ENCODE measurements at places on chromosomes 7 and 10.

GRCh38 chr10:103613616-103614015, 120.1 kb downstream of the NEURL1 start:
- DNase-seq: no peak

DNA sequence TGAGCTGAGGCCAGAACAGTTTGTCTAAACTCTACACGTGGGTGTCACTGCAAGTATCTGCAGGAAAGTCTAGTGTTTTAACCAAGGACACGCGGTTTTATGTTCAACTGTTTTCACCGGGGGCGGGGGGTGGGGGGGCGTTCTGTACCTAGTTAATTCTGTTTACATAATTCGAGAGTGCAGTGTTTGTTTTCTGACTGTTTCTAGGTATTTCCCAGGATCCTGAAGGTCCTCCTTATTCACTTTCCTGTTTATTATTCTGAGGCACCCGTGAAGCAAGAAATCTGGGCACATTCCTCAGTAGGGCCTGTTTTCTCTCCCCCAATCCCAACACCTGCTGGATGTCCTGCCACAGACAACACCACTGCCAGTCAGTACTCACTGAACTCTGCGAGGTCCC, 7.6 kb downstream of the LOXL4 start:
- no peak for DNase-seq

DNA sequence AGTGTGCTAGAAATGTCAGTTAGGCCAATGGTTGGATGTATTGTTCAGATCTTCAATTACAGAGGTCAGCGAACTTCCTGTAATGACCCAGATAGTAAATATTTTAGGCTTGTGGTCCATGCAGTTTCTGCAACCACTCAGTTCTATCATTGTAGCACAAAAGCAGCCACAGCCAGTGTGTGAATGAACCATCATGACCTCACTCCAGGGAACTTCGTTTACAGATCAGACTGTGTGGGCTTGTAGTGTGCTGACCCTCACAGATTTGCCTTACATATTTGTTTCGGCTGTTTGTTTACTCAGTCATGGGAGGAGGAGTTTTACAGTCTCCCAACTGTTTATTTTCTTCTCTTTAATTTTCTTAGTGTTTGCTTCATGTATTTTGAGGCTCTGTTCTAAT, 55.4 kb downstream of the LANCL2 start:
- peak; percentile 81 for DNase-seq

GRCh38 chr7:104848138-104848990, 165.6 kb upstream of the KMT2E start:
- DNase-seq: peak; percentile 75

DNA sequence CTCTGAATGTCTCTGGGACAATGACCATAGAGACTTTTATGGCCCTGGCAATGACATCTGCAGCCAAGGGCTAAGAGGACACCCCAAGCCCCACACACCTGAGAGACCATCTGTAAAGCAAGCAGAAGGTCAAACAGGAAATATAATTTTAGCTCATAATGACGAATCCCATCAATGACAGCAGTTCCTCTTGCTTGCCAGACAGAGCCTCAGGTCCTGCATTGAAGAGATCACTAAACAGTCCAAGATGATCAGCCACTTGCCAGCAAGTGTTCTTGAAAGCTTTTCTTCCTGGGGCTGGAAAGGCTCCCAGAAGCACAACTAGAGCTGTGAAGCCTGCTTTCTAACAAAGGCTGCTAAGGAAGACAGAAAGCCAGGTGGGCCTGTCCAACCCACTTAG, 993.7 kb upstream of the AUTS2 start:
- no peak for DNase-seq

GRCh38 chr10:61456095-61456789, 3.1 kb upstream of the TMEM26 start:
- DNase-seq: peak; percentile 44

GRCh38 chr7:130988443-130988842, 254.4 kb upstream of the KLF14 start:
- peak; percentile 52 for DNase-seq

GRCh38 chr7:30575910-30576309, 18.8 kb upstream of the GARS1 start:
- DNase-seq: no peak

DNA sequence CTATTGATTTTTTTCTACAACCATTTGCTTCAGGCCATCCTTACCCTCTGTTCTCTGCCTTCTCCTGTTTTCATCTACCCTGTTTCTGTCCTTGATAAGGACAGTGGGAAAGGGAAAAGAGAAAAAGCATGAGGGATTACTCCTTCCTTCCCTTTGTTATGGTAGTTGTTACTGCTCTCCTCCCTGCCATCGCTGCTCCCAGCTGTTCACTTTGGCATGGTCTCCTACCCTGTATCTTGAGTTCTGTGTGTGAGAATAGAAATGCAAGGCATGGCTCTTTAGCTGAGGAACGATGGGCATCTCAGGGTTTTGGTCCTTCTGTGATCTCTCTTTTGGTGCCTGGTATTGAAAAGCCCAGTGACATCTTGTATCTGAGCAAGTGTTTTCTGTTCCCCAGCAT, 6.4 kb downstream of the CCSER2 start:
- DNase-seq: no peak

DNA sequence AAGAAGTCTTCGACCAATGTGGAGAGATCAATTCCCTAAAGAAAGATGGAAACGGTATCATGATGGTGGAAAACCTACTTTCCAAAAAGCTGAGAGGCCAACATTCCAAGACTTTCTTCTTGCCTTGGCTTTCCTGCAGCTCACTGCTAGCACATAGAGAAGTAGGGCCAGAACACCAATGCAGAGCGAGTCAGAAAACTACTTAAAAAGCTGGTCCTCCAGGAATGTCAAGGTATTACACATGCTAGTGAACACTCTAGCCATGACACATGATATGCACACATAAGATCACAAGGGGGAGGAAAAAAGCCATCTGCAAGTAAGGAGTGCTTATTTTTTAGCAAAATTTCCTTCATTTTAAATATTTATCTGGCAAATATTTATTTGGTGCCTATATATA, 22.7 kb downstream of the GPAM start:
- DNase-seq: no peak

DNA sequence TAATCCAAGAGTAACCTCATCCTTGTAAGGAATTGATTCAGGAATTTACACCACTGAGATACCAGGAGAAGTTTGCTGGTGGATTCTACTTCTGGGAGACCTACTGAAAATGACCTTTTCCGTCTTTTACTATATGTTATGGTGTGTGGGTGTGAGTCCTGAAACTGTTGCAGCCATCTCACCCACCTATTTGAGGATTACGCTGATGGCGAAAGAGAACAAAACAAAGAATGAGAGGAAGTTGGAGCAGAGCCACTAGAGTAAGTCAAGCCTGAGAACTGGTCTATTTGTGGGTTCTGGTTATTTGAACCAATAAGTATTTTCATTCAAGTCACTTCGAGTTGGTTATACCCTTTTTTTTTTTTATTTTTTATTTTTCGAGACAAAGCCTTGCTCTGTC, 12.7 kb upstream of the ABCC2 start:
- DNase-seq: no peak

- no peak for DNase-seq
These were observed 10.0 kb downstream of the FRG2B start for GRCh38 chr10:133616371-133617130.

DNA sequence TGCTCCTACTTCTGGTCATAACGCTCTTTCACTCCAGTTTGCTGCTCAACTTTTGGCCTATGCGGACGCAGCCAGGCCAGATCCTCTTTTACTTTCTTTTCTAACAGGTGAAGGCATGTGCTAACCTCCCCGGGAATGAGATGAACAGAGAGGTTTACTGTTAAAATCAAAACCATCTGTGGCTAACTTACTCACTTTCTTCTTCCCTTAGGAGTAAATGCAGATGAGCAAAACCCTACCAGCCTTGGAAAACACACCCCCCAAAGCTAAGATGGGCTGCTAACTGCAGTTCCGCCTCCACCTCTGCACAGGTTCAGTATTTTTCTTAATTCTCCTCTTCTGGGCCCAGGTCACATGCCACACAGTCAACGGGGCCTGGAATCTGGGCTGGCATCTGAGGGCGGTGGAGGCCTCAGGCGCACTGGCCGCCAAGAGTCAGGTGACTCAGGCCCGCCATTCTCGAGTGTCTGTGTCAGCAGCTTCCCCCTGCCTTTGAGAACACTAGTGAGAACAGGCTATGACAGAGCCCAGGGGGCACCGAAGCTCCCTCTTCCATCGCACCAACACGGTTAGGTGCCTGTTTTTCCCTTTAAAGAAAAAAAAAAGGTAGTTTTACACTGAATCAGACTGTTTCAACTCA, 11.1 kb downstream of the FAM53B start:
- peak; percentile 69 for DNase-seq

- no peak for DNase-seq
These were observed 17.0 kb upstream of the LYZL1 start for GRCh38 chr10:29271877-29272276.

GRCh38 chr10:62175251-62175650, 93.4 kb downstream of the RTKN2 start:
- no peak for DNase-seq
